ENCODE measurements at places on chromosomes 11 and 22.

DNA sequence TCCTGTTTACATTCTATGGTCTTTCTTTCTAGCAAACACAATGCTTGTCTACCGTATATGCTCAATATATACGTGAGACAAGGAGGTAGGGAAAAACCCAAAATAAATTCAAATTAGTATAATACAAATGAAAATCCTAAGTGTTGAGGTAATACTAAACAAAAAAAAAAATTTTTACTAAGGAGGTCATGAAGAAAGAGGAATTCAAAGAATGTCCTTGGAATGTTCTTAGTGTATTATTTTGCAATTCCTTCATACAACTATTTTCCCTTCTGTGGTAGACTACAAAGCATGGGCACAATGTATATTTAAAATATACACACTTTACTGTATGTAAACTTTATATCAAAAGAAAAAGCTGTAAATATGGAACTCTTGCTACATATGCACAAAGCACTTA is 36.4 kb downstream of the PIK3C2A start:
- no peaks in the 10 kb centered on the region for H3K27me3 ChIP-seq
- H3K27ac ChIP-seq: no peak overlapping the region
- H3K4me3 ChIP-seq: no peak overlapping the region
- DNase-seq: no peak

DNA sequence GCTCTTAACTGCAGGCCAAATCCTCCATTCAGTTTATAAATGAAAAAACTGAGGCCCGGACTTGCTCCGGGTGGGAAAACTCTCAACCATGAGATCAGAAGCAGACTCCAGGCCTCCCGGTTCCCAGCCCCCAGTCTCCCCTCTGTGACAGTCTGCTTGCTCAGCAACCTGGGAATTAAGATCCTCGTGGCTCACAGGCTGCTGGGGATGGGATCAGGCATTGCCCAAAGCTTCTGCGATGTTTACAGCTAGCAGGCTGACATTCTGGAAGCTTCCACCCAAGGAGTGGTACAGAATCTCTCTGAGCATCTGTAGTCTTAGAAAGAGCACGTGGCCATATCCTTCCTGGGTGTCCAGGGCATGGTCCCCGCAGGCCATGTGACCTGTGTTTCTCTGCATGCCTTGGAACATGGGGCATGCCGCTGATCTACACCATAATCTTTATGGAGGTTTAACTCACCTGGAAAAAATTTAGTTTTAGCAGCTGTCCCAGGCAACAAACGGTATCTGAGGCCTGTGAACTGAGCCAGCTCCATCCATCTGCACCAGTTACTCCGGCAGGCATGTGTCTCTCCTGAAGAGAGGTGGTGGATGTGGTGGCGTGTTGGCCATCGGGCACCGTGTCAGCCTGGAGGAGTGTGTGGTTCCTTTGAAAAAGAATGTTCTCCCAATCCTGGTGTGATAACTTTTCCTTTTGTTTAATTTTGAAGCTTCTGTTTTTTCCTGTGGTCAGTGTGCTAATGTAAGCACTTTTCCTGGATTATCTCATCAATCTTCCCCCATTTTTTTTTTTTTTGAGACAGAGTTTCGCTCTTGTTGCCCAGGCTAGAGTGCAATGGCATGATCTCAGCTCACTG is 7.9 kb downstream of the FBLN1 start:
- no peaks in the 10 kb centered on the region for H3K27me3 ChIP-seq
- no peaks in the 10 kb centered on the region for H3K36me3 ChIP-seq
- no peak overlapping the region for H3K4me3 ChIP-seq
- no peak for DNase-seq
- peaks cover 4% of the 10 kb centered on the region for H3K4me1 ChIP-seq

- no peak overlapping the region for H3K4me3 ChIP-seq
- H3K27me3 ChIP-seq: no peaks in the 10 kb centered on the region
- H3K36me3 ChIP-seq: no peaks in the 10 kb centered on the region
- no peak for DNase-seq
These were observed 86.9 kb upstream of the ANO3 start for GRCh38 chr11:26245046-26245445.

DNA sequence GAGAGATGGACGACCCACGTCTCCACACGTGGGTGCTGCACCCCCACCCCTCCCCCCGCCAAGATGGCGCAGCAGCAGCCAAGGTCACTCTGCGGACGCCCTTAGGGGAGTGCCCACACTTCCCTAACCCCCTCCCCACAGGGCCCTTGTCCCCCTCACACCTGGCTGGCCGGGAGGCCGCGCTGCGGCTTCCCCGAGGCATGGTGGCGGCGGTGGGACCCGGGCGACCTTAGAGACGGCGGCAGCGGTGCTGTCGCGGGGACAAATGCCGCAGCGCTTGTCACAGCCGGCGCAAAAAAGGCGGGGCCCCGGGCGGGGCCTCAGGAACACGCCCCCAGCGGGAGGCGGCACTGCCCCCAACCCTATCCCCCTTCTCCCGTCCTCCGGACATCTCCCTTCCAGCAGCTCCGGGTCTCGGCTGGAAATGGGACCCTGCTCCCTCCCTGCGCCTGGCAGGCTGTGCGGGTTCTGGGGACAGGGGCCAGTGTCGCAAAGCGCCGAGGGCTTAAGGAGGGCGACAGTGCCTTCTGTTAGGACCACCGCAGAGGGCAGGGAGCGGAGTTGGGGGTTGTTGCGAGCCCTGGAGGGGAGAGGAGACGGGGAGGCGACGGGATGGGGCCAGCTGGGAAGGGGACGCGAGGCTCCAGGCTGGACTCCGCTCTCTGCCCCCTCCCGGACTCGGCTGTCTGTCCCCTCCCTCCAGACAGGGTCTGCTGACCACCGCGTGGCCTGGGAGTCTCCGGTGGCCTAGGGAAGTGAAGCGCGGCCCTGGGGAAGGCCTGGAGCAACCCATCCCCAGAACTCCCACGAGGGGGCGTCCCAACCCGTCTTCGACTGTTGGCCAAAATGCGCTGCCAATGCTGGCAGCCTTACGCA is at the start of gene CHCHD10:
Gene CHCHD10, minus strand, starts transcription at position 300 of the 876 bp plus-strand sequence. Its CDS starts 98 bp downstream, at position 202.
- peak within 1 kb of the TSS; percentile 88 for H3K27ac ChIP-seq
- H3K4me3 ChIP-seq: peak within 1 kb of the TSS; percentile 62
- H3K4me1 ChIP-seq: peaks cover 15% of the 10 kb centered on the region
- H3K36me3 ChIP-seq: no peaks in the 10 kb centered on the region

DNA sequence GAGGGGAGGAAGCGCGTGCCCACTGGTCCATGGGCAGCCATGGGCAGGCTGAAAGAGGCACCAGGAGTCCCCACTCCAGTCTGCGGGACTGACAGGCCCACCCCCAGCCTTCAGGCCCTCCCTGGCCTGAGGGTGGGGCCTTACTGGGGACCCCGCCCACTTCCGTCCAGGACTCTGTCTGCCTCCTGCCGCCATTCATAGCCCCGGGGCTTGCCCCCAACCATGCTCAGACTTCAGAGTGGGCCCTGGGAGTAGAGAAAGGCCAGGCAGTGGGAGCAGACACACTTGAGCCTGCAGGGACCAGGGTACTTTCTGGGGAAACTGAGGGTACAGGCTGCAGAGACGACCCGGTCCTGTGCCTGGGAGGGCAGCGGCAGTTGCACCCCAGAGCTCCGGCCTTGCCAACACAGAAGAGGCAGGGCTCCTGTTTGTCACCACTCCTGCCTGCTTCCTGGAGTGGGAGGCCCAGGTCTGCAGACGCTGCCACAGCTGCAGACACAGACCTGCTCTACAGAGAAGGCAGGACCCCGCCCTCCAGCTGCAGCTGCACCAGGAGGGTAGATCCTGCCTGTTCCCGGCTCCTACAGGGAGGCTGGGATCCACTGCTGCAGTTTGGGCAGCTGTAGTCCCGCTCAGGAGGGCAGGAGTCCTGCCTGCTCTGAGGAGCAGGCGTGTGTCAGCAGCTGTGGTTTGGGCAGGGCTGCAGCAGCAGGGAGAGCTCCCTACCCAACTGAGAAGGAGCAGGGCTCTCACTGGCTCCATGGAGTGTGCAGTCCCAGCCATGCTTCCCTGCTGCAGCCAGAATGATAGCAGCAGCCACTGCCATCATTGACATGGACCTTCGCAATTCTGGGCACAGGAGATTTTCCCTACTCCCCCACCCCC is 387.9 kb upstream of the ANO3 start:
- no peaks in the 10 kb centered on the region for H3K27me3 ChIP-seq
- no peaks in the 10 kb centered on the region for H3K4me1 ChIP-seq
- DNase-seq: no peak
- no peak overlapping the region for H3K27ac ChIP-seq
- H3K4me3 ChIP-seq: no peak overlapping the region

DNA sequence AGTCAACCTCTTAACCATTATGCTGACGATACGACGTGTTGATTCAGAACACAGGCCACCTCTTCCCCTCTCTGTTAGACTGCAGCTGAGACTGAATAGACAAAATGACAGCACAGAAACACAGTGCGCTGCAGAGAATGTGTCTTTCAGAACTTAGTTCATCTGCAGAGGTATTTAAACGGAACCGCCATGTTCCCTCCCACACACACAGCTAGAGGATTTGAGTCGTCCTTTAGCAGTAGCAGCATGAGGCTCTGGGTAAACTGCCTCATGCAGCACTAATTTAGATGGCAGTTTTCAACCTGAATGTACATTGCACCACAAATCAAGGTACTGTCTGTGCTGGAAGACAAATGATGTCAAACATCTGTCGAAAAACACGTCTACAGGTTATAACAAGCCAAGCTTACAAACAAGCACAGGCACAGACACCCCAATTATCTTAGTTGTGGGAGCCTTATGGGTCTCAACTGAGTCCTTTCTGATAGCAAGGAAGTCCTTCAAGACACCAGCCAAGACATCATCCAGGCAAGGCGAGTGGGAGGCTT is 76.6 kb upstream of the LRRC4C start:
- H3K27me3 ChIP-seq: no peaks in the 10 kb centered on the region
- H3K4me1 ChIP-seq: no peaks in the 10 kb centered on the region
- no peak overlapping the region for H3K4me3 ChIP-seq

GRCh38 chr11:16301462-16301861 is 54.9 kb downstream of the SOX6 start:
- no peaks in the 10 kb centered on the region for H3K27me3 ChIP-seq
- H3K4me1 ChIP-seq: no peaks in the 10 kb centered on the region
- no peaks in the 10 kb centered on the region for H3K36me3 ChIP-seq
- no peak overlapping the region for H3K27ac ChIP-seq
- no peak overlapping the region for H3K4me3 ChIP-seq

- H3K27ac ChIP-seq: peak overlapping the region; percentile 99
- peaks cover 83% of the 10 kb centered on the region for H3K4me1 ChIP-seq
- peak overlapping the region; percentile 88 for H3K4me3 ChIP-seq
- peaks cover 20% of the 10 kb centered on the region for H3K36me3 ChIP-seq
- no peaks in the 10 kb centered on the region for H3K27me3 ChIP-seq
- DNase-seq: no peak
These were observed 580 bp downstream of the ILK start for GRCh38 chr11:6604081-6604626.

DNA sequence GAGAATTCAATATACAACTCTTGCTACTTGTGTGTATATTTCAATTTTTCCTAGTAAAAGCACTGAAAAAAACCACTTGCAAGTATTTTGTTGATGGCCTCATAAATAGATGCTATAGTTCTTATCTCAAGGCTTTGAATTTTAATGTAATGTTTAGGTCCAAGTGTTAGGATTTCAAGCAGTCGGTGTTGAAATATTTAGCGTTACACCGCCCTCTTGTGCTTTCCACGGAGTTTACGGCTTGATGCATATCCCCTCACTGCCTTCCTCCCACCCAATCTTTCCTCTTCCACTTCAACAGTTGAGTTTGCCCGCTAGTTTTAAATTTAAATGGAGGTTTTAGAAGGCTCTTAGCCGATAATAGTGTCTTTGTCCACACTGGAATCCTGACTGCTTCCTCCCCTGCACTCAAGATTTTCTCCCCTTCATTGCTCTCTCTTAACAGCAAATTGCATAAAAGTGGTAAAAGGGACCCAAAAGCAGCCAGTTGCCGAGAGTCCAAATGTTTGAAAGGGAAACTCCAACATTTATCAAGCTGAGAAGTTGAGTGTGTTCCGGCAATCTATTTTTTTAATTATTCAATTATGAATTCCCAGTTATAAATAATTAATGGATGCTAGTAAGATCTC is 25.9 kb upstream of the HTATIP2 start:
- H3K36me3 ChIP-seq: no peaks in the 10 kb centered on the region
- H3K27ac ChIP-seq: no peak overlapping the region
- peaks cover 57% of the 10 kb centered on the region for H3K27me3 ChIP-seq
- H3K4me1 ChIP-seq: no peaks in the 10 kb centered on the region
- no peak for DNase-seq

DNA sequence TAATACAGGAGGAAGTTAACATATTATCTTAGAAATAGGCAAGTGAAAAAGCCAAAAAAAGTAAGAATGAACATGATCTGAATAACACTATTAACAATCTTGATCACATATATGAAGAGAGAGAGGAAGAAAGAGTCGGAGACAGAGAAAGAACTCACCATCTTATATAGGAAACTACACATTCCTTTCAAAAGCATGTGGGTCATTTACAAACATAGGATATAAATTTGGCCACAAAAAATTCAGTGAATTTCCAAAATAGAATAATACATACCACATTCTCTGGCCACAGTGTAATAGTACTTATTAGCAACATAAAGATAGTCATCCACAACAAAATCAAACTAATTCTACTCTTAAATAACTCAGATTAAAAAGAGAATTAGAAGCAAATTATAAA is 50.9 kb upstream of the ME3 start:
- H3K4me3 ChIP-seq: no peak overlapping the region
- no peaks in the 10 kb centered on the region for H3K36me3 ChIP-seq
- H3K4me1 ChIP-seq: peaks cover 28% of the 10 kb centered on the region
- DNase-seq: no peak
- no peaks in the 10 kb centered on the region for H3K27me3 ChIP-seq

DNA sequence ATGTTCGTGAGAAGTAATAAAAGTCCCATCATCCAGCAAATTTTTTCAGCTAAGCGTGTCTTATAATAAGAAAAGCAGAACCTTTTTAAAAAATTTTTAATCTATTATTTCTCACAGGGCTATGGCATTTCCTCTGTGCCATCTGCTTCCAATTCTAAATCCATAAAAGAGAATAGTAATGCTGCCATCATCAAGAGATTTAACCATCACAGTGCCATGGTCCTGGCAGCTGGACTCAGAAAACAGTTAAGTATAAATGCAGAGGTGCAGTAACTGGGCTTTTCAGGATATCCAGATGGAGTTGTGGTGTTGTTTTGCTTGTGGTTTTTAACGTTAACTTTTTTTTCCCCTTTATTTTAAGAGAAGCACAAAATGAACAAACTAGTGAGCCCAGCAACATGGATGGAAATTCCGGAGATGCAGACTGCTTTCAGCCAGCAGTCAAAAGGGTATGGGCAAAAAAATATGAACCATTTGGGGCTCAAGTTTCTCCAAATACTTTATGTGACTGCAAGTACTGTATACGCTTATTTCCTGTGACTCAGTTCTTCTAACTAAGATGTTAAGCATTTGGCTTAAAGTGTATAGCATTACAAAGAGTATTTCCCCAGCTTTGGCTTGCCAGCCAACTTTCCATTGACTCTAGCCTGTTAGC is 25.2 kb downstream of the GTF2H1 start:
- no peak overlapping the region for H3K27ac ChIP-seq
- H3K36me3 ChIP-seq: peaks cover 13% of the 10 kb centered on the region
- no peaks in the 10 kb centered on the region for H3K27me3 ChIP-seq
- H3K4me3 ChIP-seq: no peak overlapping the region
- H3K4me1 ChIP-seq: no peaks in the 10 kb centered on the region

- peaks cover 20% of the 10 kb centered on the region for H3K4me1 ChIP-seq
- no peak for DNase-seq
- no peaks in the 10 kb centered on the region for H3K27me3 ChIP-seq
- no peaks in the 10 kb centered on the region for H3K36me3 ChIP-seq
- H3K27ac ChIP-seq: no peak overlapping the region
- no peak overlapping the region for H3K4me3 ChIP-seq
These were observed 1.4 kb downstream of the LRRC74B start for GRCh38 chr22:21047035-21047661.

GRCh38 chr11:58784995-58785394 is 53.3 kb upstream of the GLYAT start:
- H3K36me3 ChIP-seq: no peaks in the 10 kb centered on the region
- no peak for DNase-seq
- no peaks in the 10 kb centered on the region for H3K27me3 ChIP-seq
- H3K4me1 ChIP-seq: no peaks in the 10 kb centered on the region
- H3K27ac ChIP-seq: no peak overlapping the region
